ENCODE measurements at places on chromosomes 3 and 15.

- DNase-seq: peak; percentile 90
Measured at GRCh38 chr3:94440767-94441493, 378.1 kb downstream of the NSUN3 start.

DNA sequence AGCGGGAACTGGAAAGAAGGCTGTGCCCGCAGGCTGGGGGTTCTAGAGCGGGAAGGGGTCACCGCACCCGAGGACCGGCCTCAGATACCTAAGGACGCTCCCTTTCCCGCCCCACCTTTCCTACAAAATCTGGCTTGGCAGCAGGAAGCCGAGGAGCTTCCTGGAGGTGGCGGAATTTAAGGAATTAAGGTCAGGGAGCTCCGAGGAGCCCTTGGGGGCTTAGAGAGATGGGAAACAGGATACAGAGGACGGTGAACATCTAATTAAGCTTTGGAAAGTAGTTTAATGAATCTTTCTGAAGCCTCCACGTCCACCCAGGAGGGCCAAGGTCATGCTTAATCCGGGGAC, 507 bp upstream of the AP3B2 start:
- DNase-seq: no peak

DNA sequence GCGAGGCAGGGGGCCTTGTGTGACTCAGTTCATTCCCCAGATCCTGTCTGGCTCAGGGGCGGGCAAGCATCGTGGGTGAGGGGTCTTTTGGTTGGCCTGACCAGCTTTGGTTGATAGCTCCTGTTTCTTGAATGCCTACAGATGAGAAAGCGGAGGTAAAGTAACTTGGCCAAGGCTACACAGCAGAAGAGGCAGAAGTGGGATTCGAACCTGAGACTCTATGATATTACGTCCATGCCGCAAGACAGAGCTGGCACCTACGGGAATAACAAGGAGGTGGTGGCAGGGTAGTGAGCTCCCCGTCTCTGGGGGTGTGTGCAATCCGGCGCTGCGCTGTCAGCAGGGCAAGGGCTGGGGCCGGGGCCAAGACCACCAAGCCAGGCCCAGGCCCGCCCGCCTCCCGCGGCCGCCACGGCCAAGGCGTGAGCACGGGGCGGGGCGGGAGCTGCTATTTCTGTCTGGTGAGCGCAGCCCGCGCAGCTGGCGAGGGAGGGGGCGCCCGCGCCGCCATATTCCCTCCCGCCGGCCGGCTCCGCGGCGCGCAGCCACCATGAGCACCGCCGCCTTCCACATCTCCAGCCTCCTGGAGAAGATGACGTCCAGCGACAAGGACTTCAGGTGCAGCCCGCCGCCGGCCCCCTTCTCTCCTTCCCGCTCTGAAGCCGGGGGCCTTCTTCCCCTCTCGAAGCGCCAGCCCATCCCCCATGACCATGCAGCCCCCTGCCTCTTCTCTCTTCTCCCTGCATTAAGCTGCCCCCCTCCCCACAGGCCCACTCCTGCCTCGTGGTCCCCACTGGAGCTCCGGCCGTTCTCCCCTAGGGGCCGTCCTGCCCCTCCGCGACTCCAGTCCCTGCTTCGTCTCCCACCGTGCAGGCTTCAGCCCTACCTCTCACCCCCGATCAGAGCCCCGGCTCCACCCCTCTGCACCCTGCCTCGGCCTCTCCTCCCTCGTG, at the start of gene CAND2:
Gene CAND2 (plus strand): TSS at position 510 of the 953 bp plus-strand sequence. CDS start 41 bp downstream, at position 551.
- peak; percentile 52 for DNase-seq

DNA sequence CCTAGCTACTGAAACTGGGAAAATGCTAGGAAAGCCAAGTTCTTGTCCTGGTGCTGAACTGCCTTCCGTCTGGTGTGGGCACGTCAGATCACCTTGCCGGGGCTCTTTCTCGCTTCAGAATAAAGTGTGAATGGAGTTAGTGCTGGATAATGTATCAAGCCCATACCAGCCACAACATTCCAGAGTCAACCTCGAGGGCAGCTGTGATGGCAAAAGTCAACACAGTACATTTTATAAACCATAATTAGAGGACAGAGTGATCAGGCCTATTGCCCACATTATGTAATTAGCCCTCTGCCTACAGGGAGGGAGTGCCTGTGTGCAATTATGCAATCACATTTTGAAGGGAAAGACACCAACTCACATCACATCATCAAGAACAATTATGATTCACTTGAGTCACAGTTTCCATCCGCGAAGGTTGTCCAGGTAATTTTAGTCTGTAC, 165.2 kb downstream of the RORA start:
- no peak for DNase-seq

DNA sequence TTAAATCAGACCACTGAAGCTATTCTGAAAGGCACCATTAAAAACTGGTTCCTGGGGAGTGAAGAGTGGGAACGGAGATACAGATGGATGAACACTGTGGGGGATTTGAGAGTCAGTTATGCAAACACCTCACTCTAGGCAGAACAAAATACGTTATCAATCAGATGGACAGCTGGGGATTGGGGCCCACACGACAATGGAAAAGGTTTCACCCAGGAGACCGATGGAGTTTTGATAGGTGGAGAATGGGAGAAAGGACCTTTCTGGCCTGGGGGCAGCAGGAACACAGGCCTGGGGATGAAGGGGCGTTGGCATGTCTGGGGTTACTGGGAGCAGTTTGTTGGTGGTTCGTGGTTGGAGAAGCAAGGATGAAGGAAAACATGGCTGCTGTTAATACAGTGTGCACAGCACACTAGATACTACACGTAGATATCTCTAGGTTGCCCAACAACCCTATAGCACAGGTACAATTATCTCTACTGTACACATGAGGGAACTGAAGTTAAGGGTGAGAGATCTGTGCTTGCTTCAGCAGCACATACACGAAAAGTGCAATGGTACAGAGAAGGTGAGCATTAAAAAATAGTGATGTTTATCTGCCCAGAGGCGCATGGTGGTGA, 16.5 kb downstream of the ST6GAL1 start:
- no peak for DNase-seq

DNA sequence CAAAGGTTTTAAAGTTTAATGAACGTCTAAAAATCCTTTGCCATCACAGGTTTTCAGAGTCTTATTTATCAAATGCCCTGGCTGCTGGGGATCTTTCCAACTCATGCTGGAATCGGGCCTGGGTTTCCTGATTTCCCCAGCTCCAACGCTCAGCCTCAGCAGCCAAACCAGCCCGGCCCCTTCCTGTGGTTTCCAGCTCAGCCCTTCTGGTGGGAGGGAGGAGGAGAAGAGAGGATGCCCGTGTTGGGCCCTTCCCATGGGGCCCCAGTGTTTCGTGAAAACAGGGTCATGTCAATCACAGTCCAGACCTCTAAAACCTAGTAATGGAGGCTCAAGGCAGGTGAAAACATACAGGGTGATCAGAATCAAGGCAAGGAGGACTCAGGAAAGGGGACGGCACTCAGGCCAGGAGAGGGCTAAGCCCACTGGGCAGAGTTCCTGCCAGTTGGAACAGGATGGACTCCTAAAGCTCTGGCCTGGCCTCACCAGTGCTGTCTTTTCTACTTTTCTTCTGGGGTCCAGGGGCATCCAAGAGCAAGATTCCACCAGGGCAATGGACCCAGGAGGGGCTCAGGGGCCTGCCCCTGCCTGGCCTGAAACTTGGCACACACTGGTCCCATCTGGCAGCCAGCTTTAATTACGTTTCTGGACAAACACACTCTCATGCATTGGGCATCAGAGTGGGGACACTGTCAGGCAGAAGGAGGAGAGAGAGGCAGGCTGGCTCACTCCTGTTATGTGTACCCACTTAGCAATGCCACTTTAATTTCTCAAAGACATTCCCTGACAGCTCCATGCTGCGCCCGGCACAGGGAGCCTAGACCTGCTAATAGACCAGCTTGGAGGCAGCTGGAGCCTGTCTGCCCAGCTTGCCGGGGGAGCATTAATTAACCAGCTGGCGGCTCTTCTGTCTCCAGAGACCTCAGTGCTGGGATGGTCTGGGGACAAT, 194.6 kb downstream of the FAM43A start:
- DNase-seq: no peak

- no peak for DNase-seq
Measured at GRCh38 chr15:53130943-53131342, 340.8 kb upstream of the ONECUT1 start.

DNA sequence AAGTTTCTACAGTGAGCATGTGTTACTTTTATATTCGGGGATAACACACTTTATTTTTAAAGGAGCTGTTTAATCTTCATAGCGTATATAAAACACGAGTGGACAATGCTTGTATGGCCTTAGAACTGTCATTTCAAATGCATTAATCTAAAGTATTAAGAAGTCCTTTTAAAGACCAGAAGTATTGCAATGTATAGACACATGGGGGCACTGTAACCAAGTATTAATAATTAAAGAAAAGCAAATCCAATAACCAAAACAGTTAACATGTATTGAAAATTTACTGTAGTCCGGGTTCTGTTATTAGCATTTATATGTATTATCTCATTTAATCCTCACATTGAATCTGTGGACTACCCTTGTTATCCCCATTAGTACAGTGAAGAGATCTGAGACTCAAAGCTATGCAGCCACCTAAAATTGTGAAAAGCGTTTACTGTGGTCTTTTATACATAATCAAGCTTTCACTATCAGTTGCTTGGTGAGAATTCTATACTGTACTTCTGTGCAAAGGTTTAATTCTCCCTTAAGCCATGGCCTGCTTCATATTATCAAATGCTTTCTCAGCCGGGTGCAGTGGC, 10.1 kb downstream of the ARL14 start:
- peak; percentile 57 for DNase-seq

DNA sequence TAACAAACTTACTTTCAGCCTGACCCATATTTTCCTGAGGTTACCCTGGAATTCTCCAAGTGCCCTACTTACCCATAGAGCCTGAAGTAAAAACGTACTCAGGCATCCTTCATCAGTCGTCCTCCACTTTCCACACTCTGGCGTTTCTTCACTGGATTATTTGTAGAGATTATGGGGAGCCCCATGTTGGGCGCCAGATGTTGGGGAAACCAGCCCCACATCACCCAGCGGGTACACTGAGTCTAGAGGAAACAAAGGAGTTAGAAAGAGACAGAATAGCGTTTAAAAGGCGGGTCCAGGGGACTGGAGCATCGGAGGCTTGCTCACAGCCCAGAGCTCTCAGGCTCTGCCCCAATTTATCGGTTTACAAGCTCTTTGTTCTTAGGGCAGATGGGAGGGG, 9.7 kb upstream of the SLC28A2 start:
- no peak for DNase-seq

DNA sequence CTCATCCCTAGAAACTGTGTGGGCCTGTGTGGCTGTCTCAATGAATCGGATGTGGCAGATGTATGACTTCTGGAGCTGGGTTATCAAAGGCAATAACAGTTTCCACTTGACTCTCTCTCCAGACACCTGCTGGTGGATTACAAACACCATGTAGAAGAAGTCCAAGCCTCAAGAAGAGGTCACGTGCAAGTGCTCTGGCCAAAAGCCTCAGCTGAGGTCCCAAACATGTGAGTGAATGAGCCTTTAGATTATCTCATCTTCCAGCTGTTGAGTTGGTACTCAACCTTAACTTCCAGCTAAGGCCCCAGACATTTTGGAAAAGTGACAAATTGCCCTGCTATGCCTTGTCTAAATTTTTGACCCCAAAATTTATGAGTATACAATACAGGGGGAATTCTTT, 42.7 kb upstream of the IL12A start:
- no peak for DNase-seq

DNA sequence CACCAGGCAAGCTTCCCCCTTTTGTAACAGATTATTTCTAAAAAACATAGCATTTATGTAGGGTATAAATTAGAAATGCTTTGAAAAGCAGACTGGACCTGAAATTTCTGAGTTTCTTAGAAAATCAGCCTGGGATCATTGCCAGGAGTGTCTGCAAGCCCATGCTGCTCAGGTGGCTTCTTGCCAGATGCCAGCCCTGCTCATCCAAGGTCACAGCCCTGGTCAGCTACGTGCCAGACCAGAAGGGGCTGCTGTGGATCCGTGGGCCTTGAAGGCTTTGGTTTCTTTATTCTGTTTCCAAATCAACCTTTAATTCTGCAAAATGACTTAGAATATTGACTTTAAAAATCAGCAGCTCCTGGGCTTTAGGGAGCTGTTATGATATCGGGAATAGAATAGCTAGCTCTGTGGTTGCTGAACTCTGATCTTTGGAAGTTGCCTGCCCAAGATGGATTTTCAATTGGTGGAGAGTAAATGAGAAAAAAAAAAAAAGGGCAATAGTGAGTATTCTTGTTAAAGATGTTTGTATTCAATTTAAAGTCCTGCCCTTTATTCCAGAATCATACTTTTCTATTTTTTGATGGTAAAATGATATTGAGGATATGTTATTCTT, 370.1 kb upstream of the ONECUT1 start:
- DNase-seq: no peak

- DNase-seq: no peak
Measured at GRCh38 chr15:78929536-78930264, 15.1 kb downstream of the CTSH start.

GRCh38 chr15:27993544-27993943, 105.6 kb downstream of the OCA2 start:
- DNase-seq: no peak

DNA sequence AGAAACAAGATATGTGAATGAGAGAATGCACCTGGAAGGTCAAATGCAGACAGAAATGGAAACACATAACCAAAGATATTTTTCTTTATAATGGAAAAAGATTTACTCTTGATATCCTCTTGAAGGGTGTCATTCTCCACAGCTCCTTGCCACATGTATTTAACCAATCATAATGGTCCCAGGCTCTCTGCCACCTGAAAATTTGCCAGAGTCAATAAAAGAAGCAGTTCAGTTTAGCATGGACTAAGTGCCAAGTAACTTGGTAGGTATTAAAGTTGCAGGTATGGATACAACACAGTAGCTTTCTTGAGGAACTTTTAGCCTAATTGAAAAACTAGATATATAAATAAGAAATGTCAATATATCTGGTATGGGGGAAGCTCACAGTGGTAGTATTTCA, 33.5 kb downstream of the TUSC7 start:
- DNase-seq: no peak

GRCh38 chr3:12401208-12401607, 83.1 kb upstream of the TSEN2 start:
- DNase-seq: no peak

GRCh38 chr3:179263134-179263533, 12.2 kb upstream of the KCNMB3 start:
- DNase-seq: no peak

- DNase-seq: no peak
Measured at GRCh38 chr15:22974745-22975144, 5.4 kb downstream of the CYFIP1 start.

- no peak for DNase-seq
Measured at GRCh38 chr3:151999936-152000335, 126.5 kb downstream of the SUCNR1 start.

DNA sequence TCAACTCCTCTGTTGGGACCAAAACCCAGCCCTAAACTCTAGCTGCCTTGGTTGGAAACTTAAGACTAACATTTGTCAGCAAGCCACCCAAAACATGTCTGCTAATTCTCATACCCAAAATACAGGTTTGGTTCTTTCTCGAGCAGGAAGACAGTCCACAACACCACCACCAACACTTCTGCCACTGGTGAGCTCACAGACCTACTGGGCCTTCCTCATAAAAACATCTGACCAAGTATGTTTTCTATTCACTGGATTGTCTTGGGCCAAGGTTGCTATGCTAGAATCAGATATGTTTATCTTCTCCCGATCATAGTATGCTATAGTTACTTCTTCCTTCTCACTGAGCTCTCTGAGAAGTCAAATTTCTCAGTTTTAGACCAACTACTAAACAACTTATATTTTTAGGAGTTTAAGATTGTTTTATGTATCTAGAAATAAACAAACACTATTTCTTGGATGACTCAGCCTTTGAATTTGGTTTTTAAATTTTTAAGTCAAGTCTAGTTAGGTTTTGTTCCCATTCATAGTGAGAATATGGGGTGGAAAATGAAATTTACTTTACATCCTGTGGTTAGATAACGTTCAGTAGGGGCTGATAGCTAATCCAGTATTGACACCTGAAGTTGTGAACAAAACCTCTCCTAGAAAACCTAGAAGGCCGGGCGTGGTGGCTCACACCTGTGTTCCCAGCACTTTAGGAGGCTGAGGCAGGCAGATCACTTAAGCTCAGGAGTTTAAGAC, 360.5 kb downstream of the RSL24D1 start:
- no peak for DNase-seq

All from ELR (cell line).